ENCODE measurements at places on chromosomes 12 and 14. TPM values are rescaled to one million over a fixed set of nuclear protein-coding genes. Genes with fewer than 3 reads are reported as not detected.

The PGAM5 gene
- total RNA-seq, result 30.0 TPM

DNA sequence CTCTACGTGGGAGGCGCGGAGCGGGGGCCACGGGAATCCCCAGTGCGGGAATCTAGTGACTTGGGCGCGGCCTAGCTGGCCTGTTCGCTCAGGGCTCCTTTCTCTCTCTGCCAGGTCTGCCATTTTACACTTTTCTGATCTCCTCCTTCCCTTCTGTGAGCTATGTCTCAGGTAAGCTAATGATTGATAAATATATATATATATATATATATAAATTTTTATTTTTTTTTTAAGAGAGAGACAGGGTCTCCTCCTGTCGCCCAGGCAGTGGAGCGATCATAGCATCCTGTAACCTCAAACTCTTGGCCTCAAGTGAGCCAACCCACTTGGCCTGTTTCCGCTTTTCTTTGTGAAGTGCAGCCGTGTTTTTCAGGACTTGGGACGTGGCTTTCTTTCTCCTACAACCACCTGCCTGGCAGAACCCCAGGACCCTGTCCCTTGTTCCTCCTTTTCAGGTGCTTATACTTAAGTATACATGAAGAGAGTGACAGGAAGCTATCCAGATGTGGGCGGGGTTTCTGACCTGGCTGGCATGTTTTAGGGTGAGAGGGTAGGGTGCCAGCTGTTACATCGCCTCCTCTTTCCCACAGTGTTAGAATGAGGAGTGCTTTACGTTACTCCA lies 547 bp downstream of the ZNF140 start:
- peak overlapping the region; percentile 93 for H3K27ac ChIP-seq
- no peak for DNase-seq
- peak overlapping the region; percentile 80 for H3K4me3 ChIP-seq
- H3K36me3 ChIP-seq, result peaks cover 48% of the 10 kb centered on the region
- H3K27me3 ChIP-seq, result no peaks in the 10 kb centered on the region

- H3K27me3 ChIP-seq, result no peaks in the 10 kb centered on the region
- no peaks in the 10 kb centered on the region for H3K4me1 ChIP-seq
- no peak overlapping the region for H3K27ac ChIP-seq
- no peak for DNase-seq
- H3K4me3 ChIP-seq, result no peak overlapping the region
- H3K36me3 ChIP-seq, result no peaks in the 10 kb centered on the region
Observed at GRCh38 chr14:36997843-36998242, 174.6 kb downstream of the SLC25A21 start.

DNA sequence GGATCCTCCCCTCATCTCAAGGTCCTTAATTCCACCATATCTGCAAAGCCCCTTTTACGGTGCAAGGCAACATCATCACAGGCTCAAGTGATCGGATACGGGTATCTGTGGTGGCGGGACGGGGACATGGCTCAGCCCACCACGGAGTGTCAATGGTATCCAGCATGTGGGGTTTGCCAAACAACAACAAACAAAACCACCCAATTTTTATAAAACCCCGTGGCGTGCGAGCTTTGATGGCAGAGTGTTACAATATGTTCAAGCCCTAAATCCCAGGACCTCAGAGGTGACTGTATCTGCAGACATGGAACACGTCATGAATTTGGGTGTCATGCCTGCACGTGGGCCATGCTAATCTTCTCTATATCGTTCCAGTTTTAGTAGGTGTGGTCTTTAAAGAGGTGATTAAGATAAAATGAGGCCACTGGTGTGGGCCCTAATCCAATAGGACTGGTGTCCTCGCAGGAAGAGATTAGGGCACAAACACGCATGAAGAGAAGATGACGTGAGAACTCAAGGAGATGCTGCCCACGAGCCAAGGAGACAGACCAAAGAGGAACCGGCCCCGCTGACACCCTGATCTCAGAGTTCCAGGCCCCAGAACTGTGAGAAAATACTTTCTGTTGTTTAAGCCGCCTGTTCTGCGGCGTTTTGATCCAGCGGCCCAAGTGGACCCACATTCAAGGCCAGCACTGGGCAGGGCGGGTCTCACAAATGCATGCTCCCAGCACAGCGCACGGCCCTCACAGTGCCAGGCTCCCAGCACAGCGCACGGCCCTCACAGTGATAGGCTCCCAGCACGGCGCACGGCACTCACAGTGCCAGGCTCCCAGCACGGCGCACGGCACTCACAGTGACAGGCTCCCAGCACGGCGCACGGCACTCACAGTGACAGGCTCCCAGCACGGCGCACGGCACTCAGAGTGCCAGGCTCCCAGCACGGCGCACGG lies 6.7 kb upstream of the GOLGA3 start:
- DNase-seq, result no peak
- H3K36me3 ChIP-seq, result peaks cover 1% of the 10 kb centered on the region
- no peak overlapping the region for H3K27ac ChIP-seq
- H3K27me3 ChIP-seq, result no peaks in the 10 kb centered on the region

DNA sequence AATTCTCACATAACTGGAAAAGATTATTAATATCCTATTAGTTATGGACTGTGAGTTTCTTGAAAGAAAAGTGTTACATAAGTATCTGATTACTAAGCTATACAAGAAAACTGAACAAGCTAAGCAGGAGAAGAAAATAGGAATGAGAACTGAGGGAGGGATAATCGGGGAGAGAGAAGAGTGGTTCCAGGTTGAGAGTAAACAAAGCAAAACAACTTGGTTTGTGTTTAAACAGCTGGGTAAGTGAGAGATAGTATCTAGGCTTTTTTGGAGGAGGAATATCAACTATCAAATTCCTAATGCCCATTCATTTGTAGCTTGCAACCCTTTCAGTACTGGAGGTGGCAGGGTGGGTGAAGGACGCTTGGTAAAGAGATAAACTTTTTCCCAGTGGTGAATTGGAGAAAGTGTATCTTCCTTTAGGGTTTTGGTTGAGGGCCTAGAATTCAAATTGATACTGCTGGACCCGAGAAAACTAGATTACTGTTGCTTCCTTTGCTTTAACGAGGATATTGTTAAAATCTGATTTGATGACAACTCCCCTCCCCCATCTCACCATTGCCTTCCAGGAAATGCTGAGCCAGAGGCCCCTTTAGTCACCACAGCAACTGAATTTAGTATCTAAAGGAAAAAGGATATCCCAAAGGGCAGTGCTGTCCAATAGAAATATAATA lies 2.0 kb upstream of the SLC2A3 start:
- H3K4me3 ChIP-seq, result no peak overlapping the region
- DNase-seq, result no peak
- H3K27me3 ChIP-seq, result no peaks in the 10 kb centered on the region

The KRT80 gene
- 0.48 TPM for total RNA-seq

The ACOT4 gene
- 0.73 TPM for total RNA-seq

- DNase-seq, result no peak
- no peaks in the 10 kb centered on the region for H3K27me3 ChIP-seq
- H3K4me3 ChIP-seq, result peak overlapping the region; percentile 53
- H3K4me1 ChIP-seq, result peaks cover 40% of the 10 kb centered on the region
- H3K27ac ChIP-seq, result peak overlapping the region; percentile 96
- peaks cover 11% of the 10 kb centered on the region for H3K36me3 ChIP-seq
Observed at GRCh38 chr14:52951681-52952554, 1.1 kb upstream of the FERMT2 start.

DNA sequence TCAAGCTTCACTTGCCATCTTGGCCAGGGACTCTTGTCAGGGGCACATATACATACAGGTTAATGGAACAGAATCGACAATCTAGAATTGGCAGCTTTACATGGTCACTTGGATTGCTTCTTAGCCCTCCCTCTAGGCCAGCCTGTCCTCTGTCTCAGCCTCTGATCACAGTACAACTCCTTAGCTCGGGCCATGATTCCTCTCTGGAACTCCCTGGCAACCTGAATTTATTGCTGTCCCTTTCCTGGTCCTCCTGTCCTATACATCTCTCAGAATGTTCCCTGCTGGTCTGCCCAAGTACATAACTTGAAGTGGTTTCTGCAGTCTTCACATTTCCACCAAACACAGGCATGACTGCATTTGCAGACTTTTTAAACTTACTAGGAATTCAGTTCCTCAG lies 79.9 kb upstream of the CCDC175 start:
- no peaks in the 10 kb centered on the region for H3K36me3 ChIP-seq
- H3K27ac ChIP-seq, result no peak overlapping the region
- H3K4me1 ChIP-seq, result no peaks in the 10 kb centered on the region
- no peak for DNase-seq
- no peak overlapping the region for H3K4me3 ChIP-seq
- H3K27me3 ChIP-seq, result no peaks in the 10 kb centered on the region

GRCh38 chr14:40218282-40218941 lies 786.2 kb upstream of the FBXO33 start:
- no peaks in the 10 kb centered on the region for H3K36me3 ChIP-seq
- no peak for DNase-seq
- no peak overlapping the region for H3K27ac ChIP-seq
- H3K27me3 ChIP-seq, result no peaks in the 10 kb centered on the region

The SLC17A8 gene
- not detected for total RNA-seq

GRCh38 chr14:70096866-70097265 lies 91.9 kb downstream of the SLC8A3 start:
- peaks cover 9% of the 10 kb centered on the region for H3K4me1 ChIP-seq
- no peak for DNase-seq
- H3K27ac ChIP-seq, result no peak overlapping the region
- H3K27me3 ChIP-seq, result peaks cover 50% of the 10 kb centered on the region
- H3K4me3 ChIP-seq, result no peak overlapping the region

DNA sequence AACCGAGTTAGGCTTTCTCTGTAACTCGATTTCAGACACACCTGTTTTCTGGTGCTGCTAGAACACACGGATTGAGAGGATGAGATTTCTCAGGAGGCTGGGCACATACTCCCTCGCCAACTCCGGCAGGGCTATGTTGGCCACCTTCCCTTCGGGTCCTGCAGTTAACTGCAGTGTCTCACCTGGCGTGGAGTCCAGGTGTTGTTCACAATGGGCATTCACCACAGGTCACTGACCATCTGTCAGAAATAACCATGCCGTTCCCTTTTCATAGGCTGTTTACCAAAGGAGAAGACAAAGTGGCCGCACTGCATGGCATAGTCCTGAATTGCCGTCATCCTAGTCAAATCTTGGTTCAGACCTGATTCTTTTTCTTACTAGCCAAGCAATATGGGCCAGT lies 5.5 kb upstream of the KCNH3 start:
- DNase-seq, result no peak
- H3K4me1 ChIP-seq, result peaks cover 7% of the 10 kb centered on the region
- H3K4me3 ChIP-seq, result no peak overlapping the region

The FGF23 gene
- total RNA-seq, result not detected

DNA sequence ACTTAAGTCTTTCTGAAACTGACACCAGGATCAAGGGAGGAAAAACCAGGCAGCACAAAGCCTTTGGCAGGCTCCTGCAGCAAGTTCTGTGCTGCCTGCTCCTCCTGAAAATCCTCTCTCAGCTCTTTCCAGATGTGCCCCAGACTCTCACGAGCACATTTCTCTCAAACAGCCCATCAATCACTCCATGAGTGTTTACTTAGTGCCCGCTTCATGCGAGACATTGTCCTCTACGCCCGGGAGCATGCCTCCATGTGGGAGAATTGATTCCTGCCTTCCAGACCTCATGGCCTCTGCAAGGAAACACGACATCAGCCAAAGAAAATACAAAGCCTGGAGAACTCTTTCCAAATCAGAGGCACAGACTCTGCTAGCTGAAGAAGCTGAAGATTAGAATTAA lies 46.5 kb upstream of the TSPAN11 start:
- no peak overlapping the region for H3K27ac ChIP-seq
- H3K36me3 ChIP-seq, result no peaks in the 10 kb centered on the region
- no peaks in the 10 kb centered on the region for H3K4me1 ChIP-seq
- no peak for DNase-seq
- H3K27me3 ChIP-seq, result peaks cover 25% of the 10 kb centered on the region

The KRT83 gene
- total RNA-seq, result not detected

The AQP2 gene
- total RNA-seq, result not detected

The RNASE1 gene
- 436 TPM for total RNA-seq

DNA sequence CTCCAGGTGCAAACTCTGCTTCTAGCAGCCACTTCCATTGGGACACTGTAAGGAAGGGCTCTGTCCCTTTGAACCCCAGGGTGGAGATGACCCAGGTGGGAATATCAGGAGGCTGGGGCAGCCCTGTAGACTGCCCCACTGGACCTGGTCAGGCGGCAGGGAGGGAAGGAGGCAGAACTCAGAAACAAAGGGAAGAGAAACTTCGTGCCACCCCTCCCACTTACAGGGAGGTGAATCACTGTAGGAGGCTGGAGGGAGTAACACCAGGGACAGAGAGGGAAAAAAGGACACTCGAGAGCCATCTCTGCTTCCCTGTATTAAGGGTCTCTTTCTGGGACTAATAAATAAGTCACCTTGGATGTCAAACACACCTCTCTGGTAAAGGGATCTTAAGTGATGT lies 37.4 kb downstream of the ISCA2 start:
- H3K36me3 ChIP-seq, result no peaks in the 10 kb centered on the region
- H3K4me3 ChIP-seq, result no peak overlapping the region
- H3K27me3 ChIP-seq, result no peaks in the 10 kb centered on the region
- H3K27ac ChIP-seq, result no peak overlapping the region

GRCh38 chr14:23101213-23101970 lies 3.4 kb downstream of the CIROP start:
- H3K4me3 ChIP-seq, result no peak overlapping the region
- no peak overlapping the region for H3K27ac ChIP-seq
- DNase-seq, result no peak
- H3K27me3 ChIP-seq, result no peaks in the 10 kb centered on the region
